Activated T-cell treated with anti-CD3 and anti-CD28 coated beads, Interleukin-2, amount 50 U/mL, for 1 hour (primary cell): ENCODE measurements at places on chromosomes 1 and 21.

DNA sequence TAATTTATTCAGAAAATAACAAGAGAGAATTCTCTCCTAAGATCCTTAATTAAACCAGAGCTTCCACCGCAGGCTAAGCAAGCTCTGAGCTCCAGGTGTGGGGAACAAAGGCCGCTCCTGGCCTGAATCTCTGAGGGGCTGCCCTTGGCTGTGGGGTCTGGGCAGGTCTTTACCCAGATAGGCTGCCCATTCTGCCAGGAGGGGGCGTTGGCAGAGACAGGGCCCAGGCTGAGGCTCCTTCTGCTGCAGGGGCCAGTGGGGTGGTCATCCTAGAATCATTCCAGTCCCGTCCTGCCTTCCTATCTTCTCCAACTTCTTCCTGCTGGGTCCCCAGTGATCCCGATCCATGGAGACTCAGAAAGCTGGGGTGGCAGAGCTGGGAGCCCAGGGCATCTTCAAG is 82.9 kb upstream of the POU3F1 start:
- DNase-seq, result no peak

GRCh38 chr1:209751627-209752231 is 4.1 kb upstream of the TRAF3IP3 start:
- no peak for DNase-seq

GRCh38 chr1:42223036-42223435 is 58.5 kb upstream of the GUCA2A start:
- DNase-seq, result no peak

DNA sequence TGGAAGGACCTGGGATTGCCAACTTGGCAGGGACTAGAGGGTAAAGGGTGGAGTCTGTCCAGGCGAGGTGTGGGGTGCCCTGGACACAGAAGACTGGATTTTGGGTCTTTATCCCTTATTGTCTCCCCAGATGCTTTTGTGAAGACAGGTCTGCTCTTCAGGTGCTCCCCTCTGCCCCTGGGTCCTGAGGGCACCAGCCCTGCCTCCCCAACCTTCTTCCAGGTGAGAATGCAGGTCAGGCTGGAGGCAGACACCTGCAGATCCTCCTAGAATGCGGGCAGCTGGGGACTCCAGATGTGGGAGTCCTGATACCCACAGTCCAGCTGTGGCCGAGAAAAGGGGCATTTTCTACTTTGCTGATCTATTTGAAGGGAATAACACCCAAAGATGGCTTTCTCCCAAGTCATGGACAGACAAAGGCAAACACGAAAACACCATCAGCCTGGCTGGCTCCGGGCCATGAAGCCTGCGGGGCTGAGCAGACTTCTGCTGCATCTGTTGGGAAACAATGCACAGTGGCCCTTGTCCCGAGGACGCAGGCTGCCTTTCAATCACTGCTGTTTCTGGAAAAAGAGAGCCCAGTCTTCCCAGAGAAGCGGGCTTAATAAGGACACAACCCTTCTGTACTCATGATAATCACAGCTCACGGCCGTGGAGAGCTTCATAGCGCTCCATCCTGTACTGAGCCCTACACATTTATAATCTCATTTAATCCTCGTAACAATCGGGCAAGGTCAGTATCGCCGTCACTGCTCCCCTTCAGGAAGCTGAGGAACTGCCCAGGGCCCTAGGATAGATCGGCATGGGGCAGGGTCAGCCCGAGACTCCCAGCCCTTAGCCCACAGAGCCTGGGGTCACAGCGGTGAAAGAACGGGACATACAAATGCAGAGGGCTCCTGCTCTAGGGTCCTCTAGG is 62.0 kb upstream of the ABCG1 start:
- peak; percentile 8 for DNase-seq

GRCh38 chr1:172003766-172004530 is 162.7 kb downstream of the DNM3 start:
- DNase-seq, result no peak

- no peak for DNase-seq
Measured at GRCh38 chr1:25197235-25197975, 34.9 kb downstream of the SYF2 start.

DNA sequence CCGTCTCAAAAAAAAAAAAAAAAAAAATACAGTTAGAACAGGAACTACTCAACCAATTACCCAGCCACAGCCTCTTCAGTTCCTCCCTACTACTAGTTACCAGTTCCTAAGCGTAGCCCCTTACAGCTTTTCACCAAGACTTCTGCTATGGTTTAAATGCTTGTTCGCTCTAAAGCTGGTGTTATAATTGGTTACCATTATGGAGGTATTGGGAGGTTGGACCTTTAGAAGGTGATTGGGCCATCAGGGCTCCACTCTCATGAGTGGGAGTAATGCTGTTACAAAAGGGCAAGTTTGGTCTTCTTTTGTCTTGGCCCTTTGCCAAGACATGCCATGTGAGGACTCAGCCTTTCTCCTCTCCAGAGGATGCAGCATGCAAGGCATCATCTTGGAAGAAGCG is 3.0 kb upstream of the SMPDL3B start:
- DNase-seq, result no peak

GRCh38 chr1:234756066-234756774 is 146.2 kb upstream of the IRF2BP2 start:
- DNase-seq, result peak; percentile 31

- DNase-seq, result no peak
Measured at GRCh38 chr1:227753999-227754711, 18.9 kb downstream of the SNAP47 start.

- no peak for DNase-seq
Measured at GRCh38 chr1:20686883-20687725, 25.9 kb upstream of the DDOST start.

DNA sequence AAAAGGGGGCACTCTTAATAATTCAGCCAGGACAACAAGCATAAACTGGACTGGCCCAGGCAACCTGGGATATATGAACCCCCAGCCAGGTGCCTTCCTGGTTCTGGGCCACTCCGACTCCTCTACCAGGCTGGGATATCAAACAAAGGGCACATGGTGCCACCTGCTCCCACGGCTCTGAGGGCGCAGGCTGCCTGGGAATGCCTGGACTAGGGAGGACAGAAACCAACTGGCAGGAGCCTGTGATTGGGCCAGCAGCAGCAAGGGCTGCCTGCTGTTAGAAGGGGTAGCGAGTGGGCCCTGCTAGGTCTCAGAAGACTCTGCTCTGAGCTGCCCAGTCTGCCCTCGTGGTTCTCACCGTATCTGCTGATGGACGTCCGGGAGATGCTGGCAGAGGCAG is 123.2 kb upstream of the CD34 start:
- no peak for DNase-seq

- no peak for DNase-seq
Measured at GRCh38 chr1:156760092-156760795, 7.1 kb upstream of the PRCC start.

GRCh38 chr1:112358798-112359408 is 37.1 kb upstream of the CTTNBP2NL start:
- DNase-seq, result peak; percentile 44

GRCh38 chr1:181765451-181766026 is 282.2 kb downstream of the CACNA1E start:
- no peak for DNase-seq

GRCh38 chr21:43315244-43316137 is 111.4 kb downstream of the SIK1 start:
- peak; percentile 30 for DNase-seq

GRCh38 chr1:77739235-77739634 is 20.4 kb downstream of the USP33 start:
- no peak for DNase-seq

GRCh38 chr1:206895325-206895724 is 1.9 kb upstream of the IL24 start:
- DNase-seq, result no peak

DNA sequence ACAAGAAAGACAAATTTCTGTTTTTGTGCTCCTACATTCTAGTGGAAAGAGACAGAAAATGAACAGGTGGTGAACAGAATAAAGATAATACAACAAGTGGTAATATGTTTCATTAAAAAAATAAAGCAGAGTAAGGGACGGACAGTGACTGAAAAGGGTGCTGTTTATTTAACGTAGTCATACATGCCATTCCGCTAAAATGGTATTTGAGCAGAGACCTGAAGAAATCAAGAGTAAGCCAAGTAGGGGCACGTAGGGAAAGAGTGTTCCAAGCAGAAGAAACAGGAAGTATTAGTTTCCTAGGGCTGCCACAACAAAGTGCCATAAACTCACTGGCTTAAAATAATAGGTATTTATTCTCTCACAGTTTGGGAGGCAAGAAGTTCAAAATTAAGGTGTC is 65.6 kb upstream of the KCTD3 start:
- DNase-seq, result no peak

- no peak for DNase-seq
Measured at GRCh38 chr1:186839041-186839400, 10.3 kb downstream of the PLA2G4A start.

DNA sequence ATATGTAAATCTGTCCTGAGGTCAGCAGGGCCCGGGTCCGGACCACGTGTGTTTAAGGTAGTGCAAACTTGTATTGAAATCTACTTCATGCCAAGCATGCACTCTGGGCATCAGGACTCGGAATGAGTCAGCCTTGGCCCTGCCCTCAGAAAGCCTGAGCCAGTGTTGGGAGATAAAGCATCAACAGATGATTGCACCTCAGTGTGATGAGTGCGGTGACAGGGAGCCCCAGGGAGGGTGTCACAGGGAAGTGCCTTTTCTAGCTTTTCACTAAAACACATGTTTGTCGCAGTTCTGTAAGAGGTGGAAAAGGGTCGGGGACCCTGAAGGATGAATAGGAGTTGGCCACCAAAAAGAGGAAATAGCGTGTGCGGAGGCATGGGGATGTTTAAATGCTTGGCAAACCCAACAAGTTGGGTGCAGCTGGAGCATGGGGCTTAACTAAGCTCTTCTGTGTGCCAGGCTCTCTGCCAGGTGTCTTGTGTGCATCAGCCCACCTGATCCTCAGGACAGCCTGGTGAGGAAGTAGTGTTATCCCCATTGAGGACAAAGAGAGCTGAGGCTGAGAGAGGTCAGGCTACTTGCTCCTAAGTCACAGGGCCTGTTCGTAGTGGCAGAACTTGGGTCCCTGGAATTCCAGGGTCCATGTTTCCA is 48.2 kb upstream of the EPB41 start:
- DNase-seq, result no peak

DNA sequence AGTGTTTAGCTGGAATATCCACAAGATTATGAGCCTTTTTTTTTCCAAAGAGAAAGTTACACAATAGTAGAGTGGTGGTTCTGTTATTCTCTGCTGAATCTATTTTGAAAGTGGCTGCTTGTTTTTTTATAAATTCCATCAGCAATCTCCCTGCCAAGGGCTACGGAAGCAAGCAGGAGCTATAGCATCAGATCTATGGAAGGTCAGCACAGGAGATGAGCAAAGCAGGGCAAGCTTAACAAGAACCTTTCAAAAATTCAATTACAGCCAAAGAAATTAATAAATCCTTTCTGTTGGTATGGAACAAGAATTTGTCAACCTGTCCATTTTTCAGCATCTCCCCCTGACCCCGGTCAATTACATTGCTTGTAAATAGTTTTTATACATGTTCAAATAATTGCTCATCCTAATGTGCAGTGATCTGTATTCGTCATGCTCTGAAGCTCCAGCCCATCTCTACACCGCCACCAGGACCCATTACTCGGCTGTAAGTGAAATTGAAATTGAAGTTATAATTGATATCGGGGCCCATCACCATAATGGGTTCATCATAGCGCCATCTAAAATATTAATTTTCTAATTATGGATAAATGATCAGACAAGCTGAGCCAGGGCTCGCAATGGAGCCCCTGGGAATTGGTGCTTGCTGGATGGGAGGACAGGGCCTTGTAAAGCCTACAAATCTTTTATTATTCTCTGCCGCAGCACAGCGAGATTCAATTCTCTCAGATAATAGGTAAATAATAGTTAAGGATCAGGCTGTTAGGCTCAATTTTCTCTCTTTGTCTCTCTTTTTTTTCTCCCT is 215.1 kb downstream of the ATG4C start:
- no peak for DNase-seq

GRCh38 chr1:99672038-99672437 is 26.1 kb downstream of the PALMD start:
- no peak for DNase-seq

DNA sequence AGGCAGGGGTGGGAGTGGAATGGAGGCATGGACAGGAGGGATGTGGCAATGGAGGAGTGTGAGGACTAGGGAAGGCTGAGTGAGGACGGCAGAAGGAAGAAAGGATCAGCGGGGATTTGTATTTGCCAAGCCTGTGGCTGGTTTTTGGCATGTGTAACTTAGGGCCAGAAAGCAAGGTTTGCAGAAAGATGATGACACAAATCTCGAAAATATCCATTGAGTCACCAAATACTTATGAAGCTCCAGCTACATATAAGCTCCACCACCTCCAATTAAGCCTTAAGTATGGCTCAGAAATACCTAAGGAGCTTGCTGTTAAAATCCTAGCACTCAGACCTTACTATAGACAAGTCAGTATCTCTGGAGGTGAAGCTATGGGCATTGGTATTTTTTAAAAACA is 90.1 kb downstream of the OMA1 start:
- no peak for DNase-seq

DNA sequence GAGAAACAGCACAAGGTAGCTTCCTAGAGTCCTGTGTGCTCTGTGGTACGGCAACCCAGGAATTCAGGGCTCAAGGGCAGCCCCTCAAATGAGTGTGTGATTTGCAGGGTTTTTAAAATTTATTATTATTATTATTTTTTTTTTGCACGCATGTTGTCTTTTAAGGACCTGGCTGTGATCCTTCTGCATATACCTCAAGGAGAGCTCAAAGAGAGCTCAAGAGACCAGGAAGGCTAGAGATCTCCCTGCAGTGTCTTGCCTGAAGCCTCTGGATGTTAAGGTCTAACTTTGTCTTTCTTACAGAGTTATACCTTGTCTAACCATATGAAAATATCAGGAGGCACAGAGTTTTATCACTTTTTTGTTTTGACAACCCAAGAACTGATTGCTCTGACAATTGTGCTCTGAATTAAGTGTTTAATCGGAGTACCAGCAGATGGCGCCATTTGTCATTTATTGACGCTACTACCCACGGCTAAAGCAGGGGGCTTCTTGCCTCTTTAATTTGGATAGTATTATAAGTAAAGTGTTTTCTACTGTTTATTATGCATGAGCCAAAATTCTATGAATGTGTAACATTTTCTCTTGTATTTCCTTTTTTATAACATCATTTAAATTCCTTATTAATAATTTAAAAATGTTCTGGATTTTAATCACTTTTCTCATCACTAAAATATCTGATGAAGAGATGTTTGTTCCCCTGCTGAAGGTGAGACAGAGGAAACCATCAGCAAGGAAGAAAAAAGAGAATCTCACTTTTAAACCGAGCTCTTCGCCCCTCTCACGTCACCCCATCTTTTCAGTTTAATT is 35.8 kb upstream of the LMO4 start:
- peak; percentile 26 for DNase-seq

DNA sequence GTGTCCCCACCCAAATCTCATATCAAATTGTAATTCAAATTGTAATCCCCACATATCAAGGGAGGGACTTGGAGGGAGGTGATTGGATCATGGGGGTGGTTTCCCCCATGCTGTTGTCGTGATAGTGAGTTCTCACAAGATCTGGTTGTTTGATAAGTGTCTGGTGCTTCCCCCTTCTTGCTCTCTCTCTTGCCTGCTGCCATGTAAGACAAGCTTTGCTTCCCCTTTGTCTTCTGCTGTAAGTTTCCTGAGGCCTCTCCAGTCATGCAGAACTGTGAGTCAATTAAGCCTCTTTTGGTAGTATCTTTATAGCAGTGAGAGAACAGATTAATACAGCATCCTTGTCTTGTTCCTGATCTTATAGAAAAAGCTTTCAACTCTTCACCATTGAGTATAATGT is 6.5 kb upstream of the LRRC39 start:
- no peak for DNase-seq

- DNase-seq, result no peak
Measured at GRCh38 chr1:1324084-1324523, 356 bp downstream of the INTS11 start.
